ENCODE measurements at places on chromosomes 1 and 21.
A peak's percentile ranks its signal among the peaks of the same experiment; 100 is the strongest.

DNA sequence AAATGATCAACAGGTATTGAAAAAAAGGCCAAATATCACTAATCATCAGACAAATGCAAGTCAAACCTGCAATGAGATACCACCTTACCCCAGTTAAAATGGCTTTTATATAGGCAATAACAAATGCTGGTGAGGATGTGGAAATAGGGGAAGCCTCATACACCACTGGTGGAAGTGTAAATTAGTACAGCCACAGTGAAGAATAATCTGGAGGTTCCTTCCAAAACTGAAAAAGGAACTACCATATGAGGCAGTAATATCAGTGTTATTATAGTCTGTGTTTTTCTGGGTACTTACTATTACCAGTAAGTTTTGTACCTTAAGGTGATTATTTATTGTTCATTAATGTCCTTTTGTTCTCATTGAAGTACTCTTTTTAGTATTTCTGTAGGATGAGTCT, 201.3 kb downstream of the MRPL39 start:
- DNase-seq, result no peak

- peak; percentile 83 for DNase-seq
These were observed 67.1 kb downstream of the KCNJ15 start for GRCh38 chr21:38323721-38324531.

- DNase-seq, result no peak
These were observed 663 bp downstream of the ACOT7 start for GRCh38 chr1:6392809-6393399.

DNA sequence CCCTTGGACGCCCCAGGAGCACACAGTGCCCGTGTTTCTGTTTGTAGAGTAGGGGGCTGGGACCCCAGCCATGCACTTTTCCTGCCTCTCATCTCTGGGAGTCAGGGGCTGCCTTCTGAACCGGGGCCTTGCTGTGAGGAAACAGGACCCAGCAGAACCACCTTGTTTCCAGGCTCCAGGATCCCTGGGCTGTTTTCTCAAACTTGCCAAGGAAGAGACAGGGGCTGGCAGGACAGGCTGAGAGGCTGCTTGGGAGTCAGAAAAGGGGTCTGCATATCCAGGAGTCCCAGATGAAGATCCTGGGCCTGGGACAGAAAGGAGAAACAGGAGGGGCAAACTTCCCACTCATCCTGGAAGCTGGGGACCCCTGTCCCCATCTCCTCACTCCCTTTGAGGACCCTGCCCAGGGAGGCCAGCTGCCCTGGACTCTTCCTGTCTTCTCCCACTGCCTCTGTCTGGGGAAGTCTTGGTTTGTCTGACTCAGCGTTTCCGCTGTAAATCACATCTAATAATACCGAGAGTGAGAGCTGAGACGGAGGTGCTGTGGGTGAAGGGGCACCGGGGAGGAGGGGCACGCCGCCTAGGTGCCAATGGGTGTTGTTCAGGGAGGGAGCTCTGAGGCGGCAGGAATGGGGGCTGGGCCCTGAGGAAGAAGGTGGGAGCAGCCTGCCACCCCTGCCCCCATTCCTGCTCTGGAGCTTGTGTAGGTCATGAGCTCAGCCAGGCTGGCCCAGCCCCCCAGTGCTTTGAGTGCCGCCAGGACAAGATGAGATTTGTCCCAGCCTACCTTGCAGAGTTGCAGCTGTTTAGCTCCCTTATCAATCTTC, 16.7 kb downstream of the POU3F1 start:
- no peak for DNase-seq

- no peak for DNase-seq
These were observed 31.4 kb upstream of the TARDBP start for GRCh38 chr1:10980841-10981727.

GRCh38 chr1:79929356-79929755, 922.8 kb upstream of the ADGRL4 start:
- DNase-seq, result no peak

DNA sequence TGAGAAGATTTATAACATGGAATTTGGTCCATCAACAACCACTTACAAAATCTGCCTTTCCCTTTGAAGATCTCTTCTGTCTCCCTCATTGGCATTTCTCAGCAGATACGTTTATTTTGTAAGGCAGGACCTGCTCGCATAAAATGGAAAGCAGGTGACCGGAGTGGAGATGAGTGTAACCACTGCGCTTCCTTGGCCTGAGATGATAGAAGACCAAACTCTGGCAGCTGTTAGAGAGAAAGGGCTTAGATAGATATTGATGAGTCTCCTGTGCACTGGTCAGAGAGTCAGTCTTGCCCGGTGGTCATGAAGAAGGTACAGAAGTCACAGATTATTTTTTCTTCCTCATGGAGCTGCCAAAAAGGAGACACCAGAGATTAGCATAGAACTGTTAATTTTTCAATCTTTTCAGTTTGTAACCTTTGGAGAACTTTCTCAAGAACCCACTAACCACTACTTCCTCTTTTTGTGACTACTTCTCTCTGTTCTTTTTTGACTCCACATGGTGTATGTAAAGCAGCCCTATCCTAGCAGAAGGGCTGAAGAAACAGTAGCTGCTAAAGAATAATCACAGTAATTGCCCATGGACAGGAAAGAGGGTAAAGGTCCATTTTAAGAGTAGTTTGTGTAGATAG, 47.6 kb downstream of the FCRL3 start:
- no peak for DNase-seq

All from epithelial cell of proximal tubule (primary cell).